NCI-H1417 treated with DMSO at 0.1 percent for 48 hours (cell line): ENCODE measurements at places on chromosomes 3 and 15.

GRCh38 chr3:16842272-16843270, 42.2 kb upstream of the PLCL2 start:
- no peak for DNase-seq

DNA sequence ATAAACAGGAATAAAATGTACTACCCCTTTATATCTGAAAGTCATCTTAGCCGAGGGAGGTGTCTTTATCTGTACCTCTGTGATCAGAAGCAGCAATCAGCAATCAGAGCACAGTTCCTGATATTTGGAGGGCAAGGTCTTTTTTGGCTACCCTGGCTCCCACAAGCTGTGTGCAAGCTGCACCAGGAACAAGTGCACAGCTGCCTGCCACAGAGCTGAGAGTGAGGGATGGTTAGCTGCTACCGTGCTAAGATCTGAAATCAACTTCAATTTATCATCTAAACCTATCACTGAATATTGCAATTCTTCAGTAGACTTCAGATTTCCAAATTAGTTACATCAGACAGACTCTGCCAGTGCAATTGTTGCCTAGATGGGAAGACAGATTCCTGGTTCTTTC, 404.6 kb upstream of the ARL6 start:
- DNase-seq, result no peak

DNA sequence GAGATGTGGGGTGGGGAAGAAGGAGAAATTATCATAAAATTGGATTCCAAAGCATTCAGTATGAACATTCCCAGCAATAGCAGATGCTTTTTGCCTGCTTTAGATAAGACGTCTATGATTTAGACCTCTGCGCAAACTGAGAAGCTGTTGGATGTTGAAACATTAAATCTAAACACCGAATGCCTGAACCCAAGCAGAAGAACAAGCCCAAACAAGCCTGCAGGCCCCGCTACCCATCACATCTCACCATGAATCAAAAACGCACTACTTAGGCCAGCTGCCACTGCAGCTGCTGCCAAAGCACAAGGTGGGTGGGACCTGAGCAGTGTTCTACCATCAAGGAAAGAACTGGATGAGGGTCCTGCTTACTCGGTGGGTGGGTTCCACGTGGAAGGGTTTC, 24.4 kb upstream of the THBS1 start:
- no peak for DNase-seq

DNA sequence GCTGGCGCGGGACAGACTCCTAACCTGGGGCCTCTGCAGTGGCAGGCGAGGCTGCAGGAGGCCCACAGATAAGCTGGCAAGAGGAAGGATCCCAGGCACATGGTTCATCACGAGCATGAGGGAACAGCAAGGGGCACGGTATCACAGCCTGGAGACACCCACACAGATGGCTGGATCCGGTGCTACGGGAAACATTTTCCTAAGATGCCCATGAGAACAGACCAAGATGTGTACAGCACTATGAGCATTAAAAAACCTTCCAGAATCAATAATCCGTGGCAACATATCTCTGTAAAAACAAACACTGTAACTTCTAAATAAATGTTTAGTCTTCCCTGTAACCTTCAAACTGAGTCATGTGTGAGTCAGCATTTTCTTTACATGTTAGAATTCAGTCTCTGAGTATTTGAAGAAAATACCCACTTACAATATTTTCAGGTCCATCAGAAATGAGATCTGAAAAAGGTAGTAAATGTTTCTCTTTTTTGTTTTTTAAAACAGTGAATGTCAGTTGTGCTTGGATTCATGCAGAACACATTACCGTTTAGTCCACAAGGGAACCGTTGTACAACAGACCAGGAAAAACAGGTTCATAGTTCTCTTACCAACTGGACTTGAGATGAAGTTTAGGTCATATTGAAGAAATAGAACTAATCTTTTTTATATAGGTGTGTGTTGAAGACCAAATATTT, 75.9 kb downstream of the BOC start:
- DNase-seq, result no peak
